CD4-positive, alpha-beta T cell treated with Interferon alpha-2 for 1 hour (primary cell): ENCODE measurements at places on chromosomes 5 and 9.

- peak; percentile 21 for DNase-seq
These were observed 137.8 kb downstream of the GADD45G start for GRCh38 chr9:89742660-89743059.

GRCh38 chr9:133979921-133980863, 11.9 kb downstream of the VAV2 start:
- DNase-seq, result no peak

DNA sequence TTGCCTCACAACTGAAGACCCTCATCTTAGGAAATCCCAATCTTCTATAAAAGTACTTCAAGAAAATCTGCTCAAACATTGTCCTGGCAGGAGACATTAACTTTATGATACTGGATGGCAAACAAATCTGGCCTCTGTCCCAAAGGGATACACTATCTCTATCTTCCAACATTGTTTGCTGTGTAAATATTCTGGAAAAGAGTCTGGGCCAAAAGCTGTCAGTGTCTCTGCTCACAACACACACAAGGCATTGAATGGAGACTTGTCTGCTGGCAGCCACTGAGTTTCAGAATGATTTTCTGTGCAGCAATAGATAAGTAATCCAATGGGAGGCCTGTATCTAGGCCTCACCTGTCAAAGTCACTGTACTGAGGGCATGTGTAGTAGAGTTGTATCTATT, 471.1 kb downstream of the DMAC1 start:
- no peak for DNase-seq

DNA sequence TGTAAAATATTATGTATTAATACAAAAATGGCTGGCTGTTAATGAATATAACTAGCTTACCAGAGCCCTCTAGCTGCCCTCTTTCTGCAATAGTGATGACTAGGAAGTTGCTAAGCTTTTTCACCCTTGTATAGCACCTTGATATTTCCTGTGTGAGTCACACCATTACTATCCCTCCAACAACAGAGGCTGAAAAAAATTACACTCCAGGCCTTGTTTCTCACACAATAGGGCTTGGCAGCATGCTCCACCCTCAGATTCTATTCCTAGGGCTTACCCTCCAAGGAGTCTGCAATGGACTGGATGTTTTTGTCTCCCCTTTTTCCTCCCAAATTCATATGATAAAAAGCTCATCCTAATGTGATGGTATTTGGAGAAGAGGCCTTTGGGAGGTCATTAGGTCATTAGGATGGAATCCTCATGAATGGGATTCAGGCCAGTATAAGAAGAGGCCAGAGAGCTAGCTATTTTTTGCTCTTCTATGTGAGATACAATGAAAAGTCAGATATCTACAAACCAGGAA, 184.6 kb upstream of the MAP1B start:
- no peak for DNase-seq

DNA sequence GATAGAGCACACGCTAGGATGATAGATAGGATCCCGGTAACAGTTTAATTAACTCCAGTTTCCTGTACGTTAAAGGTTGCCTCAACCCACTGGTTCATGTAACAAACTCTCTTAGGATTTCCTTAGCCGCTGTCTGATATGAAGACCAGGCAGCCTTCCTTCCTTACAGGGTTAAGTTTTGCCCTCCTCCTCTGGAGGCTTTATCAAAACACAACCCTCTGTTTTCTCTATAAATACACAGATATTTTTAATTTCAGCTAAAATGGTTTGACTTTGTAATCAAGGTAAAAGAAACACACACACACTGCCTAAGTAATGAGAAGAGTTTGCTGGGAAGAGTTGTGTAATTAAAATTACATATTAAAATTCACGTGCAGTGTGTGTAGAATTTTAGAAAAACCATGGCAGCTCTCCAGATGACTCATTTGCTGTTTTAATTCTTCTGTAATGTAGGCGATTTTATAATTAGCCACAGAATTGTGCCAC, 369.8 kb downstream of the CSNK1G3 start:
- DNase-seq, result no peak

DNA sequence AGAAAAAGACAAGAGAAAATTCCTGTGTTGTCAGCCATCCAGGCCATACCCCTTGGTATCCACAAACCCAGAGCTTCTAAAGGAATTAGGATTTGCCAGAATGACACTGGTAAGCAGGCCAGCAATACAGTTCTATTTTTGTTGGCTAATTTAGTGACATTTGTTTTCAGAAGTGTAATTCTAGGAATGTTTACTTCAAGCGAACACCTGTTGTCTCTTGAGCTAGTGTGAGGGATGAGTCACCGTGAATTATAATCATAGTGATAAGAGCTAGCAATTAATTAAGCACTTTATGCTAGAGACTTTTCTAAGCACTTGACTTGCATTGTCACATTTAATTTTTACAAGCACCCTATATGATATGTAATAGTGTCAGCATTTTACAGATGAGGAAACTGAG, 99.2 kb downstream of the PRKACG start:
- DNase-seq, result no peak

- DNase-seq, result no peak
These were observed 222.4 kb downstream of the FBN2 start for GRCh38 chr5:128315671-128316070.

- no peak for DNase-seq
These were observed 75.3 kb upstream of the BARHL1 start for GRCh38 chr9:132506977-132507669.

DNA sequence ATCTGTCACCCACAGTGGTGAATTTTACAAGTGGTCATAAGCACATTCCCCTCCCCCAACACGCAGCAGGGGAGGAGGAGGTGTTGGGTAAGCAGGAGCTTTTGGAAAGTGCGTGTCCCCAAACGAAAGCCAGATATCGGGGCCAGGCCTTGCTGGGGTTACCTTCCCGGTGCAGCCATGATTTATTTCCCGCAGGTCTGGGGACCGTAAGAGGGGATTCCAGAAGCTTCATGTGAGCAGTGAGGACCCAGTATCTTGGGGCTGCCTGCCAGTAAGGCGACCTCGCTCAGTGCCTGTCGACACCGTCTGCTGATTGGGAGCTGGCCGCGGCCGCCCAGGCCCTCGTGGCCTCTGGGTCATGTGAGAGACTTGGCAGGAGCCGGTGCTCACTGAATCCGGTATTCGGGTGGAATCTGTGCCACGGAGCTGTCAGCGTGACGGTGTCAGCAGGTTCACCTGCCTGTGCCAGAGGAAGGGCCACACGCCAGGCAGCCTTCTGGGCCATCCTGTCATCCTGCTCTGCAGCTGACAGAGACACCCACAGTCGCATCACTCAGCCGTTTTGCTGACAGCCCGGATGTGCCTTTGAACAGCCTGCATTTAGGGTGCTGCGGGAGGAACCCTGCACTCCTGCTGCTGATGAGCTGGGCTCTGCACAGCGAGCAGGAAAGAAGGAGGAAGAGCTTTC, 37.3 kb downstream of the SEC61B start:
- DNase-seq, result peak; percentile 16

GRCh38 chr5:138032028-138032571, 779 bp downstream of the FAM13B start:
- peak; percentile 61 for DNase-seq

- no peak for DNase-seq
These were observed 26.3 kb downstream of the SEMA5A start for GRCh38 chr5:9519537-9519936.

DNA sequence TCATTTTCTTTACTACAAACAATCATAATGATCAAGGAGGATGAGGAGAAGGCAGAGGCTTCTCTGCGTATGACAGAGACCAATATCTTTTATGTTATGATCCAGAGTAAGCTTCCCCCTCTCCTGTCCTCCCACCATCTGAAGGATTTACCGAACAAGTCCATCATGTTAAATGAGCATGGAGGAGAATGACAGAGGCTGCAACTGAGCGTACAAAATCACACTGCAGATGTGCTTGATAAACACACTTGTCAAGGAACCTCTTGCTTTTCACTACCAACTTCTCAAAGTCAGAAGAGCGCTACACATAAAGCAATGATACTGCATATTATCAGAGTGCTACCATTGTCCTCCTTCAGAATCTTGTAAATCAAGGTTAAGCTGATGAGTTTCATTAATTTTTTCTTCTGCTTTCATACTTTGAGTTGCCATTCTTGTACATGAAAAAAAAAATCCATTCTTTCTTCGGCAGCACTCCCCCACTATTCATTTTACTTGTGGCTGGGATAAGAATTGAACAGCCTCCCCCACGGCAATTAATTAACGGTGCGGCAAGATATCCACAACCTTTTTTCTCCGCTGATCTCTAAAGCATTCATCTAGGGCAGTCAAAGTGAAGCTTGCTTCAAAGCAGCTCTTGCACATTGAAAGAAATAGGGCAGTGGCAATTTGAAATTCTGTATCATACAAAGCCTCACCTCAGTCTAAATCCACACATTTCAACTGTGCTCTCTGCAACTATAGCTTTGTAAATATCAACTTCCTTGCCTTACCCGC, 673.9 kb upstream of the DMAC1 start:
- DNase-seq, result no peak

DNA sequence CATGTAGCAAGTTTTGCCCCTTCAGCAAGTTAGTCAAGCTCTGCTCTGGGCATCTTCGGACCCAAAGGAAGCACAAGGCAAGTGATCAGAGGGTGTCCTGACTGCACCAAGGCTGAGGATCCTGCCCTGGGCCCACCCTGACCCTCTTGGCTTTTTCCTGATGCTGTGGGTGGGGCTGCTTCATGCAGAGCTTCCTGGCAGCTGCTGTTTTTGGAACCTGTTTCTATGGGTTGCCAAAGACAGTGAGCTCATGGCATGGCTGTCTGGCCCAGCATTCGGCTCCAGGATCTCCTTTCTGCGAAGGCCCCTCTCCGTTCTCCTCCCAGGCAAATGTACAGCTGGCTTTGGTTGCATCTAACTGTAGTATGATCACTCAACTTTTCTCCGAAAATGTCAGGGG, 497.9 kb downstream of the ARHGEF28 start:
- DNase-seq, result no peak

DNA sequence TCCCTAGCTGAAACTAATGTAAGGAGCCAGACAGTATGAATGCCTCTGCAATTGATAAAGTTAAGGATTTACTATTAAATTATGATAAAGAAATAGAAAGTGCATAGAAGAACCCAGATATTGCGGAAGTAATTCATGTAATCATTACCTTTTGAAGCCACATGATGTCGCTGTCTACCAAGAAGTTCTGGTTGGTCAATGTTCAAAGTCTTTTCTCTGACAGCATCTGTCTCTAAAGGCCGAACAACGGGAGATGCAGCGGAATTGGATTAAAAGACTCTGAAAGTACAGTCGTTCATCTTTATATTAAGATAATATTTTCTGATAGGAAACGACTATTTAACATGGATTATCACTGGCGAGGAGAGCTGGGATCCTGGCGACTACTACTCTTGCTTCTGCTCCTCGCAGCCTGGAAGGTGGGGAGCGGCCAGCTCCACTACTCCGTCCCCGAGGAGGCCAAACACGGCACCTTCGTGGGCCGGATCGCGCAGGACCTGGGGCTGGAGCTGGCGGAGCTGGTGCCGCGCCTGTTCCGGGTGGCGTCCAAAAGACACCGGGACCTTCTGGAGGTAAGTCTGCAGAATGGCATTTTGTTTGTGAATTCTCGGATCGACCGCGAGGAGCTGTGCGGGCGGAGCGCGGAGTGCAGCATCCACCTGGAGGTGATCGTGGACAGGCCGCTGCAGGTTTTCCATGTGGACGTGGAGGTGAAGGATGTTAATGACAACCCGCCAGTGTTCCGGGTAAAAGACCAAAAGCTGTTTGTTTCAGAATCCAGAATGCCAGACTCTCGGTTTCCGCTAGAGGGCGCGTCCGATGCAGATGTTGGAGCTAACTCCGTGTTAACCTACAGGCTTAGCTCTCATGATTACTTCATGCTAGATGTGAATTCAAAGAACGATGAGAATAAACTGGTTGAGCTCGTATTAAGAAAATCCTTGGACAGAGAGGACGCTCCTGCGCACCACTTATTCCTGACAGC, at the start of gene PCDHA8:
PCDHA8 (plus strand) TSS at position 210 of the 985 bp plus-strand sequence; CDS start at position 345, 135 bp downstream.
- peak; percentile 6 for DNase-seq

DNA sequence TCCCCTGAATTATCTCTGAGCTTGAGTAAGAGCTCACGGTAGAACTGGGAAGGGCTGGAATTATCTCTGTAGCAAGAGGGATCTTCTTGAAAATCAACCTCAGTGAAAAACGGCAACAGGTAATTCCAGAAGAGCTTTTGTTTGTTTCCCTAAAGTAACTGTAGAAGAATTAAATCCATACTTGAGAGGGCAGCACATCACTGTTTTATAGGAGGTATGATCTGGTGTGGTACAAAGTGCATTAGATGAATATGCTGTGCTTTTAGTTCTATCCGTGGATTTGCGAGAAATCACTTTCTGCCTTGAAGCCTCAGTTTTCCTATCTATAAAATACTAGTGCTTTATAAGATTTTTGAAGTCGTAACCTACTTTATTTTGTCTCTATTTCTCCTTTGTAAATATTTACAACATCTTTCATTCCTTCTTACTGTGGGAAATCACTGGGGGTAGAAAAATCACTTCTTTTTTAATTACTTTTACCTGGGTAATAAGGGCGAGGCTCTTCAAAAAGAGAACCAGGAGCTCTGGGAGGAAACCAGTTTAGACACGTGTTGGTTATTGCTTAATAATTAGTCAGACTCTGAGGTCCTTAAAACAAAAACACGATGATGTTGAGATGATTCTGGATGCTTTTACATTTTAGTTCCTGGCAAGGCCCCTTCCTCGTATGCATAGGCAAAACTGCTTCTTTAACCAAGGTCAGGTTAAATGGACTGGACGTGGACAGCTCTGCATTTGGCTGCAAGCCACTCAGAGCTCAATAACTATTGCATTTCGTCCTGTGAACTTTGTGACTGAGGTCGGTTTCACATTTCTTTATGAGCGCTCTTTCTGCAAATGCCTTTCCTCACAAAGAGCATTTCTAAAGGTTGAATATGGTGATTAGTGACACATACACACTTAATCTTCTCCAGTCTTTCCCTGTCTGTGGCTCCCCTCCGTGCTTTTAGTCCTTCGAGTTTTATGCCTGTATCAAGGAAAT, 376.1 kb downstream of the BRINP1 start:
- no peak for DNase-seq
